ENCODE measurements at places on chromosomes 16 and 17.
A peak's percentile ranks its signal among the peaks of the same experiment; 100 is the strongest.

GRCh38 chr16:49756775-49757558 is 98.9 kb downstream of the ZNF423 start:
- DNase-seq = no peak

DNA sequence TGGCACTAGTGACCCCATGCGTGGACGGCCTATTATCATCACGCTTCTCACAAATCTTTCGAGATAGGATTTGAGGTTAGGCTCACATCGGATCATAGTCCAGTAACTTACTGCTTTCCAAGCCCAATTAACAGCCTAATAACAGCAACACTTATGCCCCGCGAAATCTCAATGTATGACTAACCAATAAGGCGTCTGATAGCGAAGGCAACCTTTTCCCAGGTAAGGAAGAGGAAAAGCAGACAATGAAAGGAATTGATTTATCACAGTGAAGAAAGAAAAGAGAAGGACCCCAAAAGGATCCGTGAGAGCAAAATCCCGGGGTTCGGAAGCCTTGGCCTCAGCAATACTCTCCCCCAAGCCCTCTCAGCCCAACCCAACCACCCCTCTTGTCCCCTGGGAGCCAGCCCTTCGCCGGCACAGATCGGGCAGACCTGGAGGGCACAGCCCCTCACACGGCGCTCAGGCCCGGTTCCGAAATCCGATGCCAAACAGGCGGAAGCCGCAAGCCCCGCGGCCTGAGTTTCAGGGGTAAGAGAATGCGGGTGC is 534 bp downstream of the GPATCH8 start:
- DNase-seq = peak; percentile 13

DNA sequence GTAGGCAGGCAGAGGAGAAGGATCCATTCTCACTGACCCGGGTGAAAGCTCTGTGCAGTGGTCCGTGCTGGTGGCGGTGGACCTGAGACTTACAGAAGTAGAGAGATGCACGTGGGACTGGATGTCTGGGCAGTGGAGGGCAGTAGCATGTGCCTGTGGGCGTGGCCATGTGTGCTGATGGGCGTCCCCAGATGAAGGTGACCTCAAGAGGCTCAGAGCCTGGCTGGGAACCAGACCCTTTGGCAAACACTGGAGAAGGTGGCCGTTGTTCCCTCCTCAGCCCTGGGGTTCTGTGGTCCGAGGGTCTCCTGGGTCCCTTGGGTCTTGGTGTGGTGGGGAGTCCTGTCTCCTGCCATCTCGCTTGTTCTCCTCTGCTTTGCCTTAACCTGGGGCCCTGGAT is 15.6 kb downstream of the WSCD1 start:
- no peak for DNase-seq

- no peak for DNase-seq
Observed at GRCh38 chr17:81097943-81098308, 63.0 kb downstream of the BAIAP2 start.

DNA sequence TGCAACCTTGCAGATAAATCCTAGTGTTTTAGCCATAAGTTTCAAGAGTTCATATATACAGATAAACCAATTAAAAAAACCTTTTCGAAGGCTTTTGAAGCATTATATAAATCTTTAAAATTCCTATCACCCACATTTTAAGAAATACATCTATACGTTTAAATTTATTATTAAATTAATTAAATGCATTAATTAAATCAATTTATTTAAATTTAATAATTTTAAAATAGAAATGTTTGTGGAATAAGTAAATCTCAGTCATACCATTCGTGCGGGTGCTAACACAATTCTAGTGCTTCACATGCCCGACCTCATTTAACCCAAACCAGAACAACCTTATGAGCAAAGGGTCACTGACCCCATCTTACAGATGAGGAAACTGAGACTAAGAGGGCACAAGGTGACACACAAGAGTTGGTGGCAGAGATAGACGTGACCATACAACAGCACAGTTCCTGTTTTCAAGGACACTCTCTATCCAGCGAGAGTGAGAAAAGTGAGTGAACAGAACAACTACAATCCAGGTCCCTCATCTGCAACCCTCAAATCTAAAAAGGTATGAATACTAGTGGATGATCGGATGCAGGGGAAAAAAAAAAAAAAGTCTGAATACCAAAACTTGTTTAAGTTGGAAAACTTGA is 1.4 kb downstream of the NSMCE1 start:
- DNase-seq = no peak

DNA sequence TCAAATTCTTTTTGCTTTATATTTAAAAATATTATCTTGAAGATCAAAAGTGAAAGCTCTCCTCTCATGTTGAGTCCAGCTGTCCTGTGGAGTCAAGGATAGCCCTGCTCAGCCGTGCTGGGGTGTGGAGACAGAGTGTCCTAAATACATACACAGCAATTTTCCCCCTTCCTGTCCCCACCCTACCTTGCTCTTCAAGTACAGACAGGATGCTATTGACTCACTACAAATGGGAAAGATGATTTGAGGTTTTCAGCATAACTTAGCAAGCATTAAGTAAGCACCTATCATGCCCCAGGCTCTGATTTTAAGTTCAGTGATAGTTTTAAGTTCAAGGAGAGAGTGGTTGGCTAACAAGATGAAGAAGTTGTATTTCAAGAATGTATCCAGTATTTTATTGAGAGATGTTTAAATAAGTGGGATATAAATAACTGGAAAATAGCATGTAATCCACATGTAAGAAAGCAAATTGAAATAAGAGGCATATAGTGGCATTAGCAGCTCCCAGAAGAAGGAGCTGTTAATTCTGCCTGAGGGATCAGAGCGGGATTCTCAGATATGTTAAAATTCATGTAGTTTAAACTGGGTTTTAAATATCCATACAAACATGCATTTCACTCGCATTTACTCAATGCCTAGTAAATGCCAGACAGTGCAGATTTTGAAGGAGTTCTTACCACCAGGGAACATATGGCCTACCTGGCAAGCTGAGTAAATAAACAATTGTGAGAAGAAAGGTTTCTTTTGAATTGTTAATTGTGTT is 183.5 kb upstream of the ANKFN1 start:
- no peak for DNase-seq

GRCh38 chr17:63579633-63580032 is 21.1 kb upstream of the TACO1 start:
- DNase-seq = no peak

DNA sequence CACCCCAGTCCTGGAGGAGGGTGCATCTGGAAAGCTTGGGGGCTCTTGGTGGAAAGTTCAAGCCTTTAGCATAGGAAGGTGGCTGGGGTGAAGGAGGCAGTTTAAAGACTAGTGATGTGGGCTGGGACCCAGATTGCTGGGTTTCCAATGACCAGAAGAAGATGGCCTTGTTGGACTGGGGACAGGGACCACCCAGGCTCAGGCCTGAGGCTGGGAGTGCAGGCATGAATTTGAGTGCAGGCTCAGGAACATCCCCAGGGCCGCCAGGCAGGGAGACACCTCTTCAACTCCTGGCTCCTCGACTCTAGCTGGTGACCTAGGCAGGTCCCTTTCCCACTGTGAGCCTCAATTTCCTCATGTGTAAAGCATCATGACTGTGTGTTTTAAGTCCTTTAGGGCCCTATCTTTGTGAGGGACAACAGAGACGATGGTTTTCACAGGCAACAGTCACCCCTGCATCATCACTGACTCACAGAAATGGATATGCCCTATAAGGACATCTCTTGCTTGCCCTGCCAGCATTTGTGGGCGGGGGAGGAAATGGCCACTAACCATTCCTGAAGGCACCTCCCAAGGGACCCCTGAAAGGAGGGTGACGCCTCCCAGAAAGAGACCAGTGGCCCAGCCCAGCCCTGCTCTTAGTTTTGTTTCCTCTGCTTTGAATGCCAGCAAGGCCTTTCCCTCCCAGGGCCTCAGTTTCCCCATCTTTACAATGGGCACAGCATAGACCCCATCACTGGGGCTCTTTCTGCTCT is 11.1 kb downstream of the NLRC5 start:
- DNase-seq = no peak

- DNase-seq = no peak
Observed at GRCh38 chr16:30777591-30778297, 9.3 kb downstream of the ZNF629 start.

DNA sequence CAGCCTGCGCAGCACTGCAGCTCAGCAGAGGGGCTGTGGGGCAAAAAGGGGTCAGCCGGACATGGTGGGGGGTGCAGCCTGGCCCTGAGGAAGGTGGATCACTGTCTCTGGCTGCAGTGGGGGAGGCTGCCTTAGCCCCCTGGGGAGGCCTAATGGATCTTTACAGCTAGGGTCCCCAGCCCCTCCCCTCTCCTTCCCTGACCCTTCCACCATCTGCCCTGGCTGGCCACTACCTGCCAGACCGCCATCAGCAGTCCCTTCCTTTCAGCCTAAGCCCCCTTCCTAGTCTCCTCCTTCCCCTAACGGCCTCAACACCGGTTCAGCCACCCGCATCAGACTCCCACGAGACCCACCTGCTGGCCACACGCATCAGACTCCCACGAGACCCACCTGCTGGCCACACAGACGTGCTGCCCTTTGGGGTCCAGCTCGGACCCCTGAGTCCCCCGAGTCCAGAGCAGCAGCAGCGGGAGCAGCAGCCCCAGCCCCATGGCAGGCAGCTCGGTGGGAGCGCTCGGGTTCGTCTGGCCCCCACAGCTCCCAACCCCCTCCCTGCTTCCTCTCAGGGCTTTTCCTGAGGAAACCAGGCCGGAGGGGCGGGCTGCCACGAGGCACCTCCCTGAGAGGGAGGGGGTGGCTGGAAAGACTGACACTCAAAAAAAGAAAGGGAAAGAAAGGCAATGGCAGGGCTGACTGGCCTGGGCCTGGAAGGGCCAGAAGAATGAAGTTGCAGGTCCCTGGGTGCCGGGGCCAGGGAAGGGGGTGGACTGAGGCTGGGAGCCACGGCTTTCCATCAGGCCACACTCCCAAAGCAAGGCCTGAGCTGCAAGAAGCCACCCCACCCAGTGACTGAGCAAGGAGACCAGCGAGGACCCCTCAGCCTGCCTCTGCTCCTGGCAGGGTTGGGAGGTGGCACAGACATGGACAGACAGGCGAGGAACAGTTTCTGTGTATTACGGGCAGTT is at the start of gene SCARF1:
SCARF1 (minus strand) TSS at position 526 of the 965 bp plus-strand sequence; CDS start at position 491, 35 bp downstream.
- no peak for DNase-seq

GRCh38 chr16:6016530-6017184 is 919.1 kb upstream of the EEF2KMT start:
- no peak for DNase-seq

- DNase-seq = no peak
Observed at GRCh38 chr16:54090602-54091001, 196.0 kb downstream of the IRX3 start.

DNA sequence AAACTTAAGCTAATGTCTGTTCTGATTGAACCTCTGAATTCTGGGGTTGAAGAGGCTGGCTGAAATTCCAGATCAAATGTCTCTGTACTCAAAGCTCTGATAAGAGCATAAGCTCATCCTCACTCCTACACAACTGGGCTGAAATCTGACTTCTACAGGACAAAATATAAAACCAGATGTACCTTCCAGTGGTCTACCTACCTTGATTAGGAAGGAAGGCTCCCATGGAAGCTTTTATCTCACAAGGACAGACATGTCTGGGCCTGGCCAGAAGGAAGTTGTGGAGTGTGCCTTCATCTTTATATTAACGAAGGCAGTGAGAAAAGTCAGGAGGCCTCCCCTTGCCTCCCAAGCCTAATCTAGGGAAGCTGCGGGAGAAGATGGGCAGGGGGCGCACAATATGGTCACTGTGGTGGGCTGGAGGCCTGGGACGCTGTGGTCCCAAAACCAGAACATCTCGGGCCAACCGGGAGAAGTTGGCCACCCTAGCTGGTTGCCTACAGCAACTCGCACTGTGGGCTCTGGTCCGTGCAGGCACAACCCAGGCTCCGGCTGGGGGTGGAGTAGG is 55.6 kb upstream of the LRRC37A3 start:
- no peak for DNase-seq

DNA sequence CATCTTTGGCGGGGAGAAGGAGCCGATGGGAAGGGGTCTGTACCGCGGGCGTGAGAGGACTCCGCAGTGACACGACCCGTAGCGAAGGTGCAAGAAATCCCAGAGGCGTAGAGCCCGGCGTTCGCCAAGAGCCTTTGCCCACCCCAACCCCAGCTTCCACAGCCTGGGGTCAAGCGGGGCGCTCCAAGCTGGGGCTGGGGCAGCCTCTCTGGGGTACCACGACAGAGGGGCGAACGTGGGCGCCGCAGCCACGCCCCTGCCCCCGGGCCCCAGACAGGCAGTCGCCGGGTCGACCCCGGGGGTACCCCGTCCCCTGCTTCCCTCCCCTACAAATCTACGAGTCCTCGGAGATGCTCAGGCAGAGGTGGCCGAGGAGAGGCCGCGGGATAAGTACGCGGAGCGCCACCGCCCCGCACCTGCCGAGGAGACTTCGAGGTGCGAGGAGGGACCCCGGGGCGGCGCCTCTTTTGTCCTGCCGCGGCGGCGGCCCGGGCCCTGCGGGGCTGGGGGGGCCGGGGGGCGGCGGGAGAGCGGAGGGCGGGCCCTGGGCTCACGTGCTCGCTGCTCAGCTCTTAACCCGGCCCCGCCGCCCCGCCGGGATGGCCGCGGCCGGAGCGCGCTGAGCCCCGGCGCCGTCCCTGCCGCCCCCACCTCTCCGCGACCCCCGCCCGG is at the start of gene ADAM11:
ADAM11 (plus strand) TSS at position 575 of the 672 bp plus-strand sequence. CDS start 212 bp downstream, outside the sequence.
- no peak for DNase-seq

GRCh38 chr17:81123052-81124048 is 42.0 kb upstream of the PVALEF start:
- no peak for DNase-seq

GRCh38 chr16:3289998-3290673 is 6.8 kb downstream of the ZNF263 start:
- DNase-seq = no peak

DNA sequence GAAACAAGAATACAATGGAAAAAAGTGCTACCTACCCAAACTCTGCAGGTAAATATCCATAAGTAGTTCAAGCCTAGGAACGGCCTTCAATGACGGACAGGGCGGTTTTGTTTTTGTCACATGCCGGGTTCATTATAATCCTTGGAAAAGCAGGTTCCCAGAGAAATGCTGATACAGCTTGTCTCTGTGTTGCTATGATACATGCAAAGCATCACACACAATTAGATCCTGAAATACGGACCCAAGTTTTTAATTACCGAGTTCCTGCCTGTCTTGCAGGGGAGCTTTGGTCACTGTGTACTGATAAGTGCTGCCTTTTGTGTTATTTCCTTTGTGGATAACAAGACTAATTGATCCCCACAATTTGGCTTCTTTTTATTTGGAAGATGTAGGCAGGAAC is 217.4 kb downstream of the HAPSTR1 start:
- DNase-seq = no peak

- no peak for DNase-seq
Observed at GRCh38 chr16:65413861-65414260, 292.0 kb upstream of the CDH11 start.

GRCh38 chr17:36727577-36727976 is 126.2 kb downstream of the MRM1 start:
- no peak for DNase-seq
